ENCODE measurements at places on chromosomes 13 and 19.

DNA sequence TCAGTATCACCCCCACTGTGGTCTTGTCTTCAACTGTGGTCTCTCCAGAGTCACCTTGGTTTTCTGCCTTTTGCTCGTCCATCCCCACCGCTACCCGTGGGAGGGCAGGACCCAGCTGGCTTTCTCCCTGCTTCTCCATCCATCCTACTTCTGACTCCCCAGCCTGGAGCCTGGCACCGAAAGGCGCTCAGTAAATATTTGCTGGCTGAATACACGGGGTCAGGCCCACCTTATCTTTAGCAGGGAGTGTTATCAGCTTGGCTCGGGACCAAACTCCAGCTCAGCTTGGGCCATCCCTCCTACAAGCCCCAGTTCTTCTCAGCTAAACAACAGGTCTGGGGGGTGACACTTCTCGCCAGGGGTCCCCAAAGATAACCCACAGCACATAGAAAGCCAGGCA is 62.0 kb upstream of the KLF2 start:
- no peak for DNase-seq

DNA sequence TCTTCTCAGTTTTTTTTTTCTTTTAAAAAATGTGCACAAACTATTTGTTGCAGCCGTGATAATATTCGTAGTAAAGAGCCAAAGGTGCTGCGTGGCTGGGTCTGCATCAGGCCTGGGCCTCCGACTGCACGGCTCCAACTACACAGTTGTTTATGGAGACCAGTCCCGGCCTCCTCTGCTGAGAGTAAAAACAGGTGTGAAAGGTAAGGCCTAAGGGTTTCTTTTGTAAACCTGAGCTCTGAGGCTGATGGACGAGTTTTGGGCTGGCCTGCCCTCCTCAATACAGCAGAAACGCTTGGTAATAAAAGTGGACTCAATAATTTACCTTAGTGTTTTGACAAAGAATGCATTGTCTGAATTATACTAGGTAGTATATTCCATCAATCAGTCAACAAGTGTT is 3.9 kb downstream of the MBNL2 start:
- DNase-seq: no peak

- DNase-seq: peak; percentile 47
Observed at GRCh38 chr19:39237200-39238184, 7.3 kb downstream of the IFNL3 start.

- peak; percentile 34 for DNase-seq
Observed at GRCh38 chr13:99501848-99502301, 603 bp downstream of the TM9SF2 start.

DNA sequence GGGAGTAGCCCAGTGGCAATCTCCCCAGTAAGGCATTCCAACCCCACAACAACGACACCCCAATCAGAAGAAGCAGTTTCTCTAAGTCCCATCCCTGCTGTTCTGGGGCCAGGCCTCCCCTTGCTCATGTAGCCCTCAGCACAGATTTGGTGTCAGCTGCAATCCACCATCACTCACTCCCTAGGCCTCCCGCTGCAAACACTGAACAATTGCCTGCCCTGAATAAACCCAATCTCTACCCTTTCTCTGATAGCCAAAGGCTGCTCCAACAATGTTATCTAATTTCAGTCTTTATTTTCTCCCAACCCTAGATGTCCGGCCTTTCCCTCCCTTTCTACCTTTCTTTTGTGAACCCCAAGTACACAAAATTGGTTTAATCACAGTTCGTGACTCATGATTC is 5.6 kb upstream of the SOX21 start:
- no peak for DNase-seq

GRCh38 chr19:6222884-6223283 is 56.9 kb downstream of the MLLT1 start:
- DNase-seq: no peak

DNA sequence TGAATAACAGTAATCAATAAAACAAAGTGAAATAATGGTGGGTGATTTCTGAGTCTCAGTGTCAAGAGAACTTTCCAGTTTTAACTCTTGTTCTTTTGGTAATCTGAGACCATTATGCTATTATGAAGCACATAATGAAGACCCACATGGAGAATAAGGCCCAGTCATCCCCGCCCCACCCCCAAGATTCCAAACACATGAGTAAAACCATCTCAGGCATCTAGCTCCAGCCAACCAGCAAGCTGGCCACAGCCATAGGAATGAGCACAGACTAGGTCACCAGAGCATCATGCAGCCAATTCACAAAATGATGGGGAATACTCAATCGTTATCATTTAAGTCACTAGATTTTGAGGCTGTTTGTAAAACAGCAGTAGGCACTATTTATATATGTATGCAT is 1769.0 kb upstream of the PCDH20 start:
- DNase-seq: no peak

DNA sequence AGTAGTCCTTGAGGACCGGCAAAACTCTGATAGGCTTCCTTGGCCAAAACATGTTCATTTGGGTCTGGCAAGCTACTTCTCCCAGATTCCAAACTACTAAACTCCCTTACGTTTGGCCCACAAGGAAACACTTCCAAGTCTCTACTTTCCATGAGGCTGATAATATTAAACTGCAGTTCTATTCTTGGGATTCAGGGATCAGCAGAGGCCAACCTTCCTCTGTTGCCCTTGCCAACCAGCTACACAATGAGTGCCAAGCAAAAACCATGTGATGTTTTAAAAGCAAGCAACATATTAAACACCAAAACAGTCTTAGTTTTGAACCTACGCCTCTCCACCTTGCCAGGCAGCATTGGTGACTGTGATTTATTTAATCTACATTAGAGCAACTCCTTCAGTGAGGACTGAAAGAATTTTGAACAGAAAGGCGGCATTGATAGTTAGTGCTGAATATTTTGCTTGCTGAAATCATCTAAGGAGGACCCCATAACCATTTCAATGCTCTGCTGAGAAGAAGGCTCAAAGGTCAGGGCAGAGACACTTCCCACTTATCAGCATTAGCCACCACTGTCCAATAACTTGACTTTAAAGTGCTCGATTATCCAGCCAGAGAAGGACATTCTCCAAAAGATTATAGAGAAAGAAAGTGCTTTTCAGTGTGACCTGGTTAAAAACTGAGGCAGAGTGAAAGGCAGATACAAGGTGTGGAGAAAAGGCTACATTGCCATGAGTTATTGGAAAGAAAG is 287.1 kb downstream of the TBC1D4 start:
- no peak for DNase-seq

DNA sequence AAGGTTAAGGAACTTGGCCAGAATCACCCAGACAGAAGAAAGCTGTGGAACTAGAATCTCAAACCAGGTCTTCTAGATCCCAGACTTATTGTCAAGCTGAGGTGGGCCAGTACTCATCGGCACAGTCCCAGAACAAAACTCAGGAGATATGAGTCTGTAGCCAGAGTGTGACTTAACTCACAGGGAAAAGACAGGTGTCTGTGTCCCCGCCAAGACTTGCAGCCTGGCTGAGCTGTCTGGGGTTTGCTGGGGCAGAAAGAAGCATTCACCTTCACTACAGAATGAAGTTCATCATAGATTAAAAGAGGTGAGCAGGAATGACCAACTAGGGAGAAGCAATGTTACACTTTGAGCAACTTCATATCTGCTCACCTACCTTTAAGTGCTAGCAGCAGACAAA is 257.2 kb downstream of the FOXO1 start:
- DNase-seq: no peak

GRCh38 chr19:1136201-1136600 is 32.4 kb downstream of the GPX4 start:
- DNase-seq: no peak

DNA sequence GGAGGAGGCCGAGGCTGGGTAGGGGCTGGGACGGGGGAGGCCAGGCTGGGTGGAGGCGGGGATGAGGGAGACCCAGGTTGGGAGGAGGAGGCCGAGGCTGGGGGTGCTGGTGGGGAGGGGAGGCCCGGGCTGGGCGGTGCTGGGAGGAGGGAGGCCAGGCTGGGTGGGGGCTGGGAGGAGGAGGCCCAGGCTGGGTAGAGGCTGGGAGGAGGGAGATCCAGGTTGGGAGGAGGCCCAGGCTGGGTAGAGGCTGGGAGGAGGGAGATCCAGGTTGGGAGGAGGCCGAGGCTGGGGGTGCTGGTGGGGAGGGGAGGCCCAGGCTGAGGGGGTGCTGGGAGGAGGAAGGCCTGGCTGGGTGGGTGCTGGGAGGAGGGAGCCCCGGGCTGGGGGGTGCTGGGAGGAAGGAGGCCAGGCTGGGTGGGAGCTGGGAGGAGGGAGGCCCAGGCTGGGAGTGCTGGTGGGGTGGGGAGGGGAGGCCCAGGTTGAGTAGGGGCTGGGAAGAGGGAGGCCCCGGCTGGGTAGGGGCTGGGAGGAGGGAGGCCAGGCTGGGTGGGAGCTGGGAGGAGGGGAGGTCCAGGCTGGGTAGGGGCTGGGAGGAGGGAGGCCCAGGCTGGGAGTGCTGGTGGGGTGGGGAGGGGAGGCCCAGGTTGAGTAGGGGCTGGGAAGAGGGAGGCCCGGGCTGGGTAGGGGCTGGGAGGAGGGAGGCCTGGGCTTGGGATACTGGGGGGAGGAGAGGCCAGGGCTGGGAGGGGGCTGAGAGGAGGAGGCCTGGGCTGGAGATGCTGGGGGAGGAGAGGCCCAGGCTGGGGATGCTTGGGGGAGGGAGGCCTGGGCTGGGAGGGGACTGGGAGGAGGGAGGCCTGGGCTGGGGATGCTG is 10.7 kb downstream of the TPGS1 start:
- DNase-seq: no peak

GRCh38 chr13:51629491-51630287 is 45.4 kb downstream of the WDFY2 start:
- no peak for DNase-seq

GRCh38 chr19:12828494-12828893 is 5.9 kb downstream of the RTBDN start:
- DNase-seq: no peak

DNA sequence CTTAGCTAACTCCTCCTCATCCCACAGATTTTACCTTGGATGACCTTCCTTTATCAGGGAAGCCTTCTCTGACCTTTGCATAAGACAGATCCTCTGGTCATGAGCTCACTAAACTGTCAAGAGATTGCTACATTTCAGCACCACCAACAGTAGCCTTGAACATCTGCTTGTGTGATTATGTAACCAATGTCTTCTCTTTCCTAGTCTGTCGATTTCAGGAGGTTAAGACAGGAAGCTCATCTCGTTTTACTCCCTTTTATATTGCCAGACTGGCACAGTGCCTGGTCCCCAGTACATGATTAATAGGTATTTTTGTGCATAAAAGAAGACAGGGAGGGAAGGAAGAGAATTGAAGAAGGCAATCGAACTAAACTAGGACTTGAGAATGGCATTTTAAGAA is 1697.7 kb downstream of the EFNB2 start:
- DNase-seq: no peak

DNA sequence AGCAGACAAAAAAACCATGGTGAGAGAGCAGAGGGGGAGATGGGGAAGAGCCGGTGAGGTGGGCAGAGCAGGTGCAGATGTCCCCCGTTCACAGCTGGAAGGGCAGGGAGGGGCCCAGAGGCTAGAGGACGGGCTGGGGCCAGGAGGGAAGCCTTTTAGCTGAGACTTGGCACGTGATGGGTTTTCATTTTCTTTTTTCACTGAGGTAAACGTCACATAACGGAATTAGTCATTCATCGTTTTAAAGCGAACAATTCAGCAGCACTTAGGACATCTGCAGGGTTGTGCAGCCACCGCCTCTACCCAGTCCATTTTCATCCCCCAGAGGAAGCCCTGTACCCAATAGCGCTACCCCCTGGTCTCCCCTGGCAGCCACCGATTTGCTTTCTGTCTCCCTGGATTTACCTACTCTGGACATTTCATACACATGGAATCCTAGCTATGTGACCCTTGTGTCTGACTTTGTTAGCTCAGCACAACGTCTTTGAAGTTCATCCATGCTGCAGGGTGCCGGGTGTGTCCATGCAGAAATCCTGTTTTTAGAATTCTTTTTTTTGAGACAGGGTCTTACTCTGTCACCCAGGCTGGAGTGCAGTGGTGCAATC is 16.0 kb upstream of the EMC10 start:
- DNase-seq: no peak

GRCh38 chr19:36267061-36267845 is 52.3 kb downstream of the ZNF146 start:
- no peak for DNase-seq

DNA sequence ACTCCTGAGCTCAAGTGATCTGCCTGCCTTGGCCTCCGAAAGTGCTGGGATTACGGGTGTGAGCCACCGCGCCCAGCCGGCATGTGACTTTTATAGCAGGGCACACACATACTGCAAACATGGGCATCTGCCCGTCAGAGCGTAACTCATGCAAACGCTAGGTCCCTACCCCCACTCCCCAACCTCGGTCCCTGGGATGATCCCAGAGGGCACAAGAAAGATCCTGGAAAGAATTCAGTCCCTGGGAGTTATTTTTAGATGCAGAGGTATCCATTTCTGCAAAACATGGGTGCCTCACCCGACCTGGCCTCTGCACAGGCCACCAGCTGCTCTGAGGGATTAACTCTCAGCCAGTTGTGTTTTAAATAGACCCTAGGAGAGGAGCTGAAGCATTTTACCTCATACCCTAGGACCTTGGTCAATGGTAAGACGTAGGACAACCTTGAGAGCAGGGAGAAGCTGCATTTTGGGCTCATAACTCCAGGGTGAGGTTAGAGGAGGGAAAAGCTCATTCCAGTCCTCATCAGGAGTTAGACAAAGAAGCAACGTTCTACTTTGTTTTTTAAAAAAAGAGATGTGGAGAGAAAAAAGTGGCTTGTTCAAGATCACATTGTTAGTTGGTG is 10.8 kb downstream of the TMEM38A start:
- DNase-seq: no peak

- no peak for DNase-seq
Observed at GRCh38 chr19:2341982-2342381, 13.5 kb downstream of the SPPL2B start.

DNA sequence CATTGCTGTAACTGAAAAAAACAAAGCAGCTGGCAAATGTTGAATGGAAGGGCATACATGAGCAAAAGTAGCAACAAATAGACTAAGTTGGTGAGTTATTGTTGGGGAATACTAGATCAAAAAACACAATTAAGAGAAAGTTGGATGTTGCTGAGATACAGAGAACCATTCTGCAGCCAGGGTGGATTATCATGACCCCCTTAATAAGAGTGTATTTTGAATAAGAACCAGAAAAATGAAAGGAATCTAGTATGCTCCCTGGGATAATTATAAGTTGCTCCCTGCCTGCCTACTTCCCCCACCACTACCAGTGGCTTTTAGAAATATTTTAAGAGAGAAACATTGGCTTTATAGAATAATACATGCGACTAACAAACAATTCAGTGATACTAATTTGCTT is 14.5 kb upstream of the TRPC4 start:
- DNase-seq: no peak

GRCh38 chr19:13165162-13165997 is 15.2 kb downstream of the IER2 start:
- DNase-seq: no peak

GRCh38 chr13:43133792-43134191 is 110.4 kb downstream of the DNAJC15 start:
- DNase-seq: no peak

GRCh38 chr13:23443110-23443509 is 9.6 kb upstream of the SACS start:
- DNase-seq: no peak

Measured in CD4-positive, alpha-beta T cell treated with Interleukin-21 for 1 hour (primary cell).